ENCODE measurements at places on chromosomes 16 and 17.

- peak; percentile 32 for DNase-seq
Measured at GRCh38 chr17:16353317-16354174, at the start of gene CENPV. CENPV (minus strand) TSS chr17:16353469; CDS start chr17:16353436, 33 bp downstream.

- no peak for DNase-seq
Measured at GRCh38 chr17:7058831-7059447, 15.0 kb upstream of the SLC16A11 start.

DNA sequence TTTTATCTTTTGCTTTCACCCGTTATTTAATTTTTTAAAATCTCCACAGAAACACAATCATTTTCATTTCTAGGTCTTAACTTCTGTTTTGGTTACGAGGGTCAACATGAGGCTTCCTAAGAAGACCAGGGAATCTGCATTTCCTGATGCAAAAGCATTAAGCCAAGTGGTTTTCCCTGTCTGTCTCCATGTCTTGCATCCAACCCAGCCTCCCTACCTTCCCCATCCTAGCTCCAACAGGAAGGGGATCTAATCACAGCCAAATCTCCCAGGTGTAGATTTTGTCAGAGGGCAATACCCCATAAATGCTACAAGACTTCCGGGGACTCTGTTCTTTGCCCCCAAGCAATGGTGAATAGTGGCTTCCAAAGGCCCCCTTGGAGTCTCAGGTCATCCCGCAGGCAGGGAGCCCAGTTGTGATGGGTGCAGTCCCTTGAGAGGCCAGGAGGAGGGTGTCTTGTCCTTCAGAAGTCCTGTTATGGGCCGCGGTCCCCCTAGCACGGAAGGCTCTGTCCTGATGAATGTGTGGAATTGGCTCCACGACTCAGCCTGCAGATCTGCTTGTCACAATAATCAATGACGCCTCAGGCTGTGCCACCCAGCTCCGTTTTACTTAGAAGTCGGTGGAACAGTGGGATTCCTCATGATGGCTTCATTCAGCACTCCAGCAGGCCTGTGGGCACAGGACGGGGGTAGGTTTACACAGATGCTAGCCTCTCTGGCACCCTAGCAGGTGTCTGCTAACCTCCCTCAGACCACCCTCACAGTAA, 141.1 kb downstream of the RGS9 start:
- DNase-seq = no peak

DNA sequence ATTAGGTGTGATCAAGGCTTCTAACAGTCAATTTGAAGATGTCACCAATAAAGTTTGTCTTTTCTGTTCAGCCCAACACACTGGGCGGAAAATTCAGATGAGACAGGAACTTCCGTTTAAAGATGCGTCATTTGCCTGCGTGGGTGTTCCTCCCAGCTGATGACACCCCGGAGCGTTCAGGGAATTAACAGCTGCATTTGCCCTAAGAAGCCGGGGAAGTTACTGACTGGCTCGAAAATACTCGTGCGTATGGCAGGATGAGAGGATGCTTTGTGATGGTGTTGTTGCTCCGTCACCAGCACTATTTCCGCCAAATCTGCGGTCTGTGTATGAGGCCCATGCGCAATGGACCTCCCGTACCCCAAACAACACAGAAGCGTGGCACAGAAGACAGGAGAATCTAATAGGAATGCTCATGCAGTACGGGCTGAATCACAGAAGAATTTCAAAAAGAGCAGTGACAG, 11.9 kb upstream of the PVALEF start:
- no peak for DNase-seq

DNA sequence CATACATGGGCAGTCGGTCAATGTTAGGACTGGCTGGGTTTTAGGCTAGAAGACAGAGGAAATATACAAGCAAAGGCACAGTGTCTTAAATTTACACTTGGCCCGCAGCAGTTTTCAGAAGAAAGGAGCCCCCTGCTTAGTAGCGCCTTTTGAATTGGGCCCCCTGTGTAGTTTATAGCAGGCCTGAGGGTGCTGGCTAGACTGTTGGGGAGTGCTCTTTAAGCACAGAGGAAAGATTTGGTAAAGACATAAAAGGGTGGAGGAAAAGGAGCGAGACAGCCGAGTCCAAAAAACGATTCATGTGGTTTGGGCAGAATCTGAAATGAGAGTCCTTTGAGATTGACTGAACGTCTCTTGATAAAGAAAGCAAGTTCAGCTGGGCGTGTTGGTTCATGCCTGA, 10.6 kb downstream of the RMI2 start:
- DNase-seq = no peak

DNA sequence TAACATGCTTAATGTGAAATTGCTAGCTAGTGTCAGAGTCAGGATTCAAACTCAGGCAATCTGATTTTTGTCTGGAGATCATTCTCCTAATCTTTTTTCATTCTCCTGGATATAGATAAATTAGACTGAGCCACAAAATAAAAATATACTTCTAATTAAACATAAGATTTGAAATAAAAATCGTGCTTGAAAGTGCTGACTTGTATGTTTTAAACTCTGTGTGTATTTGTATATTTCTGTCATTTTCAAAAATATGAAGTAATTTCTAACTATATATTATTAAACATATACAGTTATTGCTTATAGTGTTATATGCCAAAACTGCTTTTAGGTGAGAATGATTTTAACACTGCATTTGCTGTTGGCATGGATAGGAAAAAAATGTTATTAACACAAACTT, 239.4 kb downstream of the KCNJ2 start:
- no peak for DNase-seq

- peak; percentile 85 for DNase-seq
Measured at GRCh38 chr16:88634141-88634993, 4.0 kb upstream of the IL17C start.

Data from bone marrow (tissue), 2 donors.